Liver (tissue), 10 donors: ENCODE measurements at places on chromosomes 1 and 21.

GRCh38 chr1:3247521-3248121 lies 178.6 kb downstream of the PRDM16 start:
- no peak for DNase-seq

- DNase-seq: no peak
Observed at GRCh38 chr1:116739371-116740012, 14.7 kb upstream of the CD2 start.

DNA sequence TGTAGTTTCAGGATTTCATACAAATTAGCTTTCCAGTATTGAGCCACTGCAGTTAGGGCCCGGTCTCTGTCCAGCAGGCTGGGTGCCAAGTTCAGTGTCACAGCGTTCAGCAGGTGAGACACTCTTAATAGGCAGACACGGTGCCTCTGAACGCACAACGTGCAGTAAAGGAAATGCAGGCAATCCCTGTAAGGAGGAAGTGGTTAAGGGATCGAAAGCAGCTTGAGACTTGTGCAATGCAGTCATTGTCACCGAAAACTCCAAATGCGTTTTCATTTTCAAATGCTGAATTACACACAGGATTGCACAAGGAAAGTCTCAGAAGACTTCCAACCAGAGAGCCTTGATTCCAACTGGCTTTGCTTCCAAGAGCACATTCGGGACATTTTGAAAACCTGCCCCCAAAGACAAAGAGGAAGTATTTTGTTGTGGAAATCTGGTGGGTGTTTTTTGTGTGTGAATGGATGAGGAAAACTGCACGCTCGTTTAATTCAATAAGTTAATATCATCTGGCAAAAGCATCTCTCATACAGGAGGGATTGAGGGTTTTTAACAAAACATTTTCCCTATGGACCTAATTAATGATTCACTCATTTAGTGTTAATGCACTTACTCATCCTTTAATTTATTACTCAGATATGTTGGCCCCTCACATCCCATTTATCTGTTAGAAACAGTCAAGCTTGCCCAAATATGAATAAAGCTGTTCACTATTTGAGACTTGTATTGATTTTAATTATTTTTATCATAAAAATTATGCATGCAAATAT lies 61.6 kb downstream of the PTGS2 start:
- no peak for DNase-seq

- no peak for DNase-seq
Observed at GRCh38 chr1:204230211-204230610, 16.4 kb upstream of the GOLT1A start.

GRCh38 chr1:159821171-159821867 lies 5.4 kb upstream of the SLAMF8 start:
- DNase-seq: no peak

DNA sequence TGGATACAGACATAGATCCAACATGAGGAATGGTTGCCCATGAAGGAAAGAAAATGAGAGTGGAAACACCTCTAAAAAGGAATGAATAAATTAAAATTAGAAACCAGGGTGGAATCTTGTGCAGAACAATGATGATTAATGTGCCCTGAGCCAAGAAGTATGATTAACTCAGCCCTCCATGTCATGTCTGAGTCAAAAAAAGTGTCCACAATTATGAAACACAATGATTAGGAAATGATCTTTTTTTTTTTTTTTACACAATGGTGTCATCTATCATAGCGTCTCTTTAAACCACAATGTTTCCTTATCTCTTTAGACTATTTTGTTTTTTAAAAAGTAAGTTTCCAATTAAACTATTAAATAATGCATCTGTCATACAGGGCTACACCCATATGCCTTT lies 78.9 kb upstream of the RAB4A start:
- no peak for DNase-seq

DNA sequence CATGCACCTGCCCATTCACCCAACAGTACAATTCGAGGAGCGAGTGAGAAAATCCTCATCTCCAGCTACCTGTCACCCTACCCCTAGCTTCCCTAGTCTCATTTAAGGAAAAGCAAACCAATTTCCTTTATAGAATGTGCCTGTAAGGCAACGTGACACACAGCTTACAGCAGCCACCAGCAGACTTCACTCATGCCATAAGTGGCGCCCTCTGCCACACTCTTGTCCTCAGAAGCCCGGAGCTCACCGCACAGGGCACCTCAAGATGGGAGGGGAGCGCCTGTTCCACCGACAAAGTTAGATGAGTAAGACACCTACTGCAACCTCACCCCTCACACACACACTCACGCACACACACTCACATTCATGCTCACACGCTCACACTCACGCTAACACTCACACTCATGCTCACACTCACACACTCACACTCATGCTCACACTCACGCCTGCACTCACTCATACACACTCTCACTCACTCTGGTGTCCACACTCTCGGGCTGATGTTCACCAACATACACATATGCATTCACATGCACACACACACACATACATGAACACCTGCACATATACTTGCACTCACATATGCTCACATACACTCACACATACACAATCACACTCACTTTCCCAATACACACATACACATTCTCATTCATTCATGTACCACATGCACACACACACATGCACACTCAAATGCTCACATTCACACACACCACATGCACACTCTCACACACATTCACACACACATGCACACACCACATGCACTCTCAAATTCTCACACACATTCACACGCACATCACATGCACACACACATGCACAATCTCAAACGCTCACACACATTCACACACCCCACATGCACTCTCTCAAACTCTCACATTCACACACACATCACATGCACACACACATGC lies 170.7 kb downstream of the PSMG1 start:
- DNase-seq: no peak

DNA sequence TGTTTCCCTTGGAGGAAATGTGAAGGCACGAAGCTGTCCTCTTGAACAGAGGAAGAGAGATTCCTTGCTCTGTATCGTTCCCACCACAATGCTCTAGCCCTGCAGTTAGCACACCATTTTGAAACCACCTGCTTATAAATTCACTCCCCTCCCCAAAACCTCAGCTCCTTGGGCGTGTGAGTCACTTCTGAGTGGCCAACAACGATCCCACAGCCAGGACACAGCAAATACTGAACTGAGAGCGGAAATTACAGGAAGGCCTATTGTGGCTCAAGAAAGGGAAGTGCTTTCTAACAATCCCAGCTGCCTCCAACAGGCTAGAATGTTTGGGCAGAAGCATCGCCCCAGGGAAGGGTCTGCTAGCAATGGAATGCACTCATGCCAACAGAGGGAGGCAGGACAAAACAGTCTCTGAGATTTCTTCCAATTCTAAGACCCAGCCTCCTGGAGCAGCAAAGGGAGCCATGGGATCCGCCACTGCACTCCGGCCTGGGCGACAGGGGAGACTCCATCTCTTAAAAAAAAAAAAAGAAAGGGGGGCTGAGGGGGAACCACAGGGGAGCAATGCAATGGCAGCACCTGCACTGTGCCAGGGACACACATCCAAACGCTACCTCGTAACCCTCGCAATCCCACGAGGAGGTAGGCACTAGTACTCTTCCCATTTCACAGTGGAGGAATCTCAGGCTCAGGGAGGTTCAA lies 1.9 kb downstream of the TMEM53 start:
- no peak for DNase-seq

GRCh38 chr1:244035358-244035757 lies 15.7 kb upstream of the ZBTB18 start:
- no peak for DNase-seq

- peak; percentile 100 for DNase-seq
Observed at GRCh38 chr1:226062558-226063223, at the start of gene H3-3A. TSS of gene H3-3A (plus strand) at chr1:226062716. CDS start at chr1:226064352, 1,636 bp downstream.

DNA sequence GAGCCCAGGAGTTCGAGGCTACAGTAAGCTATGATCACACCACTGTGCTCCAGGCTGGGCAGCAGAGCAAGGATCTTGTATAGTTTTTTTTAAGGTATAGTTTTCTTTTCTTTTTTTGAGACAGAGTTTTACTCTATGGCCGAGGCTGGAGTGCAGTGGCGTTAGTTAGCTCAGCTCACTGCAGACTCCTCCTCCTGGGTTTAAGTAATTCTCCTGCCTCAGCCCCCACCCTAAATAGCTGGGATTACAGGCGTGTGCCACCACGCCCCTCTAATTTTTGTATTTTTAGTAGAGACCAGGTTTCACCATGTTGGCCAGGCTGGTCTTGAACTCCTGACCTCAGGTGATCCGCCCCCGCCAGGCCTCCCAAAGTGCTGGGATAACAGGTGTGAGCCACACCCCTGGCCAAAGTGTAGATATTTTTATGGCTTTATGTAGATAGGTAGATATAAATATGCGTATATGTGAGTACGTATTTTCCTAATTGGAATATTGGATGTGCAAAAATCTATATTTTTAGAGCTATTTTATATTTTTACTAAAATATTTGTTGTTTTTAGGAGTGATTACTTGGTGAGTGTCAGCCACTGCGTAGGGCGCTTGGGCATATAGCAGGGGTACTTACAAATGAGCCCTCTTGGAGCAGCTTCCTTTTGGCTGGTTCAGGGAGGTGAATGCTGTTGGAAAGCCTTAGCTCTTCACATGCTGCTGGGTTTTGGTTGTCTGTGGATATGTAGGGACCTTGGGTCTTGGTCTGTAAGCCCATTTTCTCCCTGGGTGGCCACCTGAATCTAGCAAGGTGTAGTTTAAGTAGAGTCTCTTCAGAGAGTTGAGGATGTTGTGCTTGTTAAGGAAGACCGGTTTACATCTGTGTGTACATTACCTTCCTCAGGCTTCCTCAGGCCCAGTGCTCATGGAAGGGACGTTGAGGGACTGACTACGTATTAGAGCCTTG lies 9.5 kb downstream of the KDM4A start:
- no peak for DNase-seq

DNA sequence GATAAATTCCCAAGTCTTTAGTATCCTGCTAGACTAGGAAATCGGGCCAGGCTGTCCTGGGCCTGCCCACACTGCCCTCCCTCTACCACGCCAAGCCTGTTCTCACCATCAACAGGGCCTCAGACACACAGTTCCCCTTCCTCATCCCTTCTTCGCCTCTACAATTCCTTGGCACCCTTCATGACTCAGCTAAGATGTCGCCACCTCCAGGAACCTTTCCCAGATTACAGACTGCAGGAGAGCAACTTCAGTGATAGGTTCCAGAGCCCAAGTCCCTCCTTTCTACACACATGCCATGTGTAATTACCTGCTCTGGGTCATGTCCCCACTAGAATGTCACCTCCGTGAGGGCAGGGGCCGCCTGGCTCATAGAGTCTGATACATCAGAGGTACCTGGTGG lies 3.3 kb downstream of the RIMS3 start:
- no peak for DNase-seq
